ENCODE measurements at places on chromosomes 16 and 17.

DNA sequence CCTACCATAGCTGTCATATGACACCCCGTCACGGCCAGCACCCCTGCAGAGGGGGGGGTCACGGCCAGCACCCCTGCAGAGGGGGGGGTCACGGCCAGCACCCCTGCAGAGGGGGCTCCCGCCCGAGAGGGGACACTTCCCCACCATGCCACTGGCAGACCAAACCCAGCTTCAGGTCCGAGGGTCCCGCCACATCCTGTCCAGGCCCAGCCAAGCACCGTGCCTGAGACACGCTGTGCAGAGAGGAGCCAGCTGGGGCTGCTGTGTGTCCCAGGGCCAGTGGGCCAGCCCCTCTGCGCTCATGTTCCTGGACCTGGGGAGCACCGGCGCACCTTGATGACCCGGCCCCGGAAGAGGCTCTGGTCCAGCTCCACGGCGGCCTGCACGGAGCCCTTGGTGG, 1.9 kb downstream of the PABPN1L start:
- H3K27me3 ChIP-seq = no peaks in the 10 kb centered on the region
- H3K4me1 ChIP-seq = no peaks in the 10 kb centered on the region
- H3K36me3 ChIP-seq = peaks cover 35% of the 10 kb centered on the region
- no peak overlapping the region for H3K27ac ChIP-seq
- no peak overlapping the region for H3K4me3 ChIP-seq

DNA sequence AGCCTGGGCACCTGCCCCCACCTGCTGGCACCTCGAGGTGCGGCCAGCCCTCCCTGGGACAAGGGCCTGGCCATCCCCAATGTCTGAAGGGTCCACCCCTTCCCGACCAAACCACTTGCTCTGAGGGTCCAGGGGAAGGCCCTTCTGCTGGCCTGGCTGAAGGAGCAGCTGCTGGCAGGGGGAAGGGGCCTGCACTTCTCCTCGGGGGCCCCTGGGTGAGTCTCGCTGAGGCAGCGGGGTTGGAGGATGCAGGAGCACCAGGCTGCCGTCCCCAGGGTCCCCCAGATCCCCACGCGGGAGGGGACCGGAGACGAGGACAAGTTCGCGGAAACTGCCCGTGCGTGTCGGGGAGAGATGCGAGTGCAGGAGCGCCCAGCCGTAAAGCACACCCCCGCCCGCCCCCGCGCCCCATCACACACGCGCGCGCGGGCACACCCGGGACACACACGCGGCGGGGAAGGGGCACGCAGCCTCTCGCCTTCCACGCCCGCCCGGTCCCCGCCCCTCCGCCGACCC, 725 bp upstream of the CACNA1H start:
- H3K4me3 ChIP-seq = peak overlapping the region; percentile 48
- no peak overlapping the region for H3K27ac ChIP-seq
- H3K27me3 ChIP-seq = peaks cover 23% of the 10 kb centered on the region
- DNase-seq = peak; percentile 34
- H3K4me1 ChIP-seq = peaks cover 18% of the 10 kb centered on the region

DNA sequence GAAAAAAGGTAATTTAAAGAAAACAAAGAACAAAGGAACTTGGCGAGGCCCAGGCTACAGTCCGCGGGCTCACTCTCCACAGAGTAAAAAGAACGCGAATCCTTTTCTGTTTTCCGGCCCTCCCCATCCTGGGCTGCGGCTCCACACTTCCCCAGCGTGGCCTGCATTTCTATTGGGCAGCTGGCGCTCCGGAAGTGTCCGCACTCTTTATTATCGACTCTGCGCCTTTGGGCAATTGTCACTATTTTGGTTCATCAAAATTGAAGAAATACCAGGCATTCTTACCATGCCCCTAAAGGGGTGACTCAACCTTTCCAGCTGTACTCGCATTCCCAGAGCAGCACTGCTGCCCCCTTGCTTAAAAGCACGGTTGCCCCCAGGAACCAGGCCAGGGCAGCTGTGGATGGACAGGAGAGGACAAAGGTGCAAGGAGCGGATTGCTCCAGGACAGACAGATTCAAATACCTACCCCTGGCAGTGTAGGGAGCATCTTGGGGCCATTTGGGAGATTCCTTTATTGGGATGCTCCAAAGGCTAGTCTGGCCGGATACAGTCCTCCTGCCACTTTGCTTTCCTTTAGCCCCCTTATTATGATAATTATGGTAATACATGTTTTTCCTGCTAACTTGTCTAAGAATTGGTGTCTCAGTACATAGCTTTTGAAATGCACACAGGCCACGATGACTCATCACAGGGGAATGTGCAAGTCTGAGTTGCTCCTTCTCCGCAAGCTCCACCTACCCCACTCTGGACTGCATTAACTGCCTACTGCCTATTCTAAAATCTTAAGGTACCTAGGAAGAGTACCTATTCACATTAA, 985 bp upstream of the SLFN12 start:
- no peaks in the 10 kb centered on the region for H3K36me3 ChIP-seq
- peak overlapping the region; percentile 88 for H3K4me3 ChIP-seq
- peaks cover 36% of the 10 kb centered on the region for H3K4me1 ChIP-seq
- H3K27me3 ChIP-seq = no peaks in the 10 kb centered on the region
- DNase-seq = peak; percentile 57

DNA sequence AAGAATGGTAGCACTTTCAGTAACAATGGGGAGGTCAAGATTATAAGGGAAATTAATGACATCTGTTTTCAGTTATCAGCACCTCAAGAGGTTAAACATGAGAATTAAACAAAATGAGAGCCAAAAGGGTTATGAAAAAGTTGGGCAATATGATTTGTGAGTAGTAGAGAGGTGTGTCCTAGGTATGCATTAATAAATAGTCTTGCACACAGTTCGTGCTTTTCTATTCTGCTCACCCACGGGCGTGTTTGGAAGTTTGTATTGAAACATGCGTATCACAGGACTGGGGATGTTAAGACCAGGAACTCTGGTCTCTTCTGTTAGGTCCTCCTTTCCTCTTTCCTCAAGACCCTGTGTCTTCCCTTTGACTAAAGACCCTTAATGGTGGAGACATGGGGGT, 6.0 kb downstream of the BPTF start:
- H3K27me3 ChIP-seq = no peaks in the 10 kb centered on the region
- H3K36me3 ChIP-seq = no peaks in the 10 kb centered on the region
- no peak overlapping the region for H3K27ac ChIP-seq
- H3K4me1 ChIP-seq = peaks cover 43% of the 10 kb centered on the region

GRCh38 chr16:68229431-68230175, 6.3 kb downstream of the ESRP2 start:
- no peaks in the 10 kb centered on the region for H3K27me3 ChIP-seq
- no peak overlapping the region for H3K27ac ChIP-seq
- peaks cover 59% of the 10 kb centered on the region for H3K36me3 ChIP-seq
- peak; percentile 41 for DNase-seq
- H3K4me3 ChIP-seq = no peak overlapping the region

GRCh38 chr17:27506348-27507218, 50.3 kb downstream of the KSR1 start:
- H3K4me1 ChIP-seq = no peaks in the 10 kb centered on the region
- H3K27ac ChIP-seq = no peak overlapping the region
- H3K27me3 ChIP-seq = no peaks in the 10 kb centered on the region
- H3K36me3 ChIP-seq = no peaks in the 10 kb centered on the region
- DNase-seq = no peak

DNA sequence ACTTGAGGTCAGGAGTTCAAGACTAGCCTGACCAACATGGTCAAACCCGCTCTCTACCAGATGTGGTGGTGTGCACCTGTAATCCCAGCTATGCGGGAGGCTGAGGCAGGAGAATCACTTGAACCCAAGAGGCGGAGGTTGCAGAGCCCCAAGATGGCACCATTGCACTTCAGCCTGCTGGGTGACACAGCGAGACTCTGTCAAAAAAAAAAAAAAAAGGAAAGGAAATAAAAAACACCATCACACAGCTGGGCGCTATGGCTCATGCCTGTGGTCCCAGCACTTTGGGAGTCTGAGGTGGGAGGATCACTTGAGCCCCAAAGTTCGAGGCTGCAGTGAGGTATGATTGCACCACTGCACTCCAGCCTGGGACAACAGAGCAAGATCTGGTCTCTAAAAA, 13.3 kb upstream of the SBK1 start:
- DNase-seq = peak; percentile 24
- peaks cover 43% of the 10 kb centered on the region for H3K4me1 ChIP-seq
- H3K27me3 ChIP-seq = no peaks in the 10 kb centered on the region
- H3K36me3 ChIP-seq = no peaks in the 10 kb centered on the region
- H3K27ac ChIP-seq = no peak overlapping the region
- H3K4me3 ChIP-seq = no peak overlapping the region

- DNase-seq = no peak
- peaks cover 26% of the 10 kb centered on the region for H3K36me3 ChIP-seq
- H3K27me3 ChIP-seq = no peaks in the 10 kb centered on the region
- peaks cover 16% of the 10 kb centered on the region for H3K4me1 ChIP-seq
Observed at GRCh38 chr16:27258241-27258734, 10.3 kb downstream of the NSMCE1 start.

GRCh38 chr16:56367764-56368163, 57.6 kb downstream of the AMFR start:
- no peaks in the 10 kb centered on the region for H3K27me3 ChIP-seq

DNA sequence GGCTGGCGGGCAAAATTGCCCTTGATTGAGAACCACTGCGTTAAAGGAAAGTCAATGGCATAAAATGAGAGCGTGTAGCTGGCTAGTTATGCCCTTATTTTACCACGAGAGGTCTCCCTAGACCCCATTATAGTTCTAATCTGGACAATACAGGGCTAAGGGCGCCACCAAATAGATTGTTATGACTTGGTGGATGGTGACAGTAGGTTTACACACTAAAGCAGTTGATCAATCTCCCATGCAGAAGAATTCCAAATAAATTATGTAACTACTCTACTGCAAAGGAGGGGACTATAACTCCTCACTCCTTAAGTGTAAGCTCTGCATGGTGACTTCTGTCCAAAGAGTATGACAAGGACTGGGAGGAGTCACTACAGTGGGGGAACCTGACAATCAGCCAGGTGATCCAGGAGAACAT, 20.4 kb upstream of the YPEL2 start:
- no peaks in the 10 kb centered on the region for H3K36me3 ChIP-seq
- H3K4me1 ChIP-seq = no peaks in the 10 kb centered on the region
- DNase-seq = no peak
- H3K27ac ChIP-seq = no peak overlapping the region

DNA sequence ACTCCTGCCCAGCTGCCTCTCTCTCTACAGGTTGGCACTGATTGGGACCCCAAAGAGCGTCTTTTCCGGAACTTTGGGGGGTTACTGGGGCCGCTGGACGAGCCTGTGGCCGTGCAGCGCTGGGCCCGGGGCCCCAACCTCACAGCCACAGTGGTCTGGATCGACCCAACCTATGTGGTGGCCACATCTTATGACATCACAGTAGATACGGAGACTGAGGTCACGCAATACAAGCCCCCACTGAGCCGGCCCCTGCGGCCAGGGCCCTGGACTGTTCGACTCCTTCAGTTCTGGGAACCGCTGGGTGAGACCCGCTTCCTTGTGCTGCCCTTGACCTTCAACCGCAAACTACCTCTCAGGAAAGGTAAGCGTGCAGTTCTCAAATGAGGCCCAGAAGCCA, 12.3 kb downstream of the XYLT2 start:
- no peak overlapping the region for H3K27ac ChIP-seq
- no peak overlapping the region for H3K4me3 ChIP-seq
- no peak for DNase-seq
- peaks cover 61% of the 10 kb centered on the region for H3K36me3 ChIP-seq
- H3K27me3 ChIP-seq = no peaks in the 10 kb centered on the region

DNA sequence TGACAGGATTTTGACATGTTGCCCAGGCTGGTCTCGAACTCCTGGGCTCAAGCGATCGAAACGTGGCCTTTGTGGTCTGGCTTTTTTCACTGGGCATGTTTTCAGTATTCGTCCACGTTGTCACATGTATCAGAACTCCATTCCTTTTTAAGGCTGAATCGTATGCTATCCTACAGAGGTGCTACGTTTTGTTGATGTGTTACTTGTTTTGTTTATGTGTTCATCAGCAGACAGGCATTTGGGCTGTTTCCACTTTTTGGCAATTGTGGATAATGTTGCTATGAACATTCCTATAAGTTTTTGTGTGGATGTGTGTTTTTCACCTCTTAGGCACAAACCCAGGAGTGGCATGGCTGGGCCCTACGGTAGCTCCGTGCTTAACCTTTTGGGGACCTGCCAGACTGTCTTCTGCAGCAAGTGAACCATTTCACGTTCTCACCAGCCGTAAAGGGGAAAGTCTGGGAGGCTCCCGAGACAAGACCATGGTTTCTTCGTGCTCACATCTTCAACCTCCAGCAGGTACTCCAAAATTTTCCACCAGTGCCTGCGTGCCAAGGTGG, 26.9 kb downstream of the ADCY9 start:
- no peaks in the 10 kb centered on the region for H3K36me3 ChIP-seq
- H3K27me3 ChIP-seq = no peaks in the 10 kb centered on the region
- no peaks in the 10 kb centered on the region for H3K4me1 ChIP-seq
